ENCODE measurements at places on chromosomes 12 and 14. TPM values are rescaled to one million over a fixed set of nuclear protein-coding genes. Genes with fewer than 3 reads are reported as not detected.

Gene RASSF9
- total RNA-seq = 2.0 TPM

Gene CMA1
- not detected for total RNA-seq

DNA sequence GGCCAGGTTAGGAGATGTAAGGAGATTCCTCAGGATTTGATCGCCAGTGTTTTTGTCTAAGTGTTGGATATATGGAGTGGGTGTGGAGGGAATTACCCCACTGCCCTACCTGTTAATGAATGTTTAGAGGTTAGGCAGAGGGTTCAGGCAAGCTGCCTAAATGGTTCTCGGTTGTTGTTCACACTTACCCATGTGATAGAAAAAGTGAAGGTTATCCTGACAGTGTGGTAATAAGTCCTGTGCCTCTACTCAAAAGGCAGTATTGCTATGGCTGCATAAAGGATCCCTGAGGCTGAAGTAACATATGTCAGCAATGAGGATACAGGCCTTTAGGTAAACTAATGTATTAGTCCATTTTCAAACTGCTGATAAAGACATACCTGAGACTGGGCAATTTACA is 112.0 kb downstream of the GPHN start:
- DNase-seq = no peak

DNA sequence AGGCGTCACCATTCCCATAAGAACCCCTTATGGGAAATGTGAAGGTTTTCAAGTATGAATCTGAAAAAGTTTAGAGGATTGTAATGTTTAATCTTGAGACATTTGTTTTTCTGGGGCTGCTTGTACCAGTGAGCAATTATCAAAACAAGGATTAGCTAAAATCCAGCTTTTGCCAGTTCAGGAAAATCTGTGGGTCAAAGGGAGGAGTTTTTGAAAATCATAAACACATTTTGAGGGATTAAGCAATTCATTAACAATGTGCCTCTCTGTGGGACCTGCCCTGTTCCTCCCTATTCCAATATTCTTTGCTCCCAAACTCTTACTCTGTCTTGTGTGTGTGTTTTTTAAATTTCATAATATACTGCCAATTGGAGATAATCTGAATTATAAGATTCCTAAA is 11.7 kb upstream of the DAAM1 start:
- no peak for DNase-seq

DNA sequence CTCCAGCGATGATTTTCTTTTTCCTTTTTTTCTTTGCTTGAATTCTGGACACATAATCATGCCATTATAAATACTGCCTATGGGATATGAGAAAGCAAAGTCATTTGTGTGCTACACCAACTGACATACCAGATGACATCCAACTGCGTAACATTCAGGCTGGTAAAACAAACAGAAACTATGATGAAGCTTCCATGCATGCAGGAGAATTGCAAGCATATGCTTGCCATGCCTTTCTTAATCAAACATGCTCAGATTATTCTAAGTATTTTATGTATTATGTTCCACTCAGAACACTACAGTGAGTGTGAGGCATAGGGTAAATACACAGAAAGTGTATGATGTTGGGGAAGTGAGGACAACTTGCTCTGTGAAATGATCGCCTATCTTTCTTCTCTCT is 97.4 kb downstream of the C12orf50 start:
- no peak for DNase-seq

DNA sequence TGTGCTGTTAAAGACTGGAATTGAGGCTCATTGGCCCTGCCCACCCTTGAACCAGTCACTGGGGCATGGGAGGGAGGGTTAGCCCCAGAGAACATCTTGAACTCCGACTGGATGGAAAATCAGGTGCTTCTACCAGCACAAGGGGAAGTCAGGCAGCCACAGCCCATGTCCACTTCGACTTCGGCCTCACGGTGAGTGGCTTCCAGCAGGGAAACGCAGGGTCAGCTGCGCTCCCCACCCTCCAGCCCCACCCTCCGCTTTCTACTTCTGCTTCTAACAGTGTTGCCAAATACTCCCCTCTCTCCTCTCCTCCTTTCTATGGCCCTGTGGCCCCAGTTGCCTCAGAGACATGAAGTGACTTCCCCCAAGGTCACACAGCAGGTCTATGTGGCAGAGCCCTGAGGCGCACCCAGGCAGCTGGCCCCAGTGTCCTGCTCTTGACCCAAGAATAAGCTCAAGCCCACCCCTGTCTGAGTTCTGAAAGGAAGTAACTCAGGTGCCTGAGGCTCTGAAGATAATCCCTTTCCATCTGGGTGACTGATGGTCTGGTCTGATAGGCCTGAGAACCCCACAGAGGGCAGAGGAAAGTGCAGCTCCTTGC is 11.9 kb upstream of the SH2B3 start:
- no peak for DNase-seq

DNA sequence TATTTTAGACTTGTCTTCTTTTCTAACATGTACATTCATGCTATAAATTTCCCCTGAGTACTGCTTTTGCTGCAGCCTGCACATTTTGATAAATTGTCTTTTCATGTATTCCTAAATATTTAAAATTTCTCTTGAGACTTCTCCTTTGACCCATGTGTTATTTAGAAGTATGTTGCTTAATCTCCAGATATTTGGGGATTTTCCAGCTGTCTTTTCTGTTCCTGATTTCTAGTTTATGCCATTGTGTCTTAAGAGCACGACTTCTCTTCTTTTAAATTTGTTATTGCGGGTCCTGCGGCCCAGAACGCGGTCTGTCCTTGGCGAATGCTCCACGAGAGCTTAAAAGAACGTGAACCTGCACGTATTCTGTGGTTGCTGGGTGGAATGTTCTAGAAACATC is 136.4 kb downstream of the KIF26A start:
- peak; percentile 29 for DNase-seq

GRCh38 chr14:58166005-58166983 is 14.3 kb upstream of the ARMH4 start:
- DNase-seq = peak; percentile 82

Data from type B pancreatic cell (in vitro differentiated cells).